ENCODE measurements at places on chromosomes 1 and 21. TPM values are rescaled to one million over a fixed set of nuclear protein-coding genes. Genes with fewer than 3 reads are reported as not detected.

- no peak for DNase-seq
These were observed 63.5 kb downstream of the MAP3K7CL start for GRCh38 chr21:29193901-29194300.

DNA sequence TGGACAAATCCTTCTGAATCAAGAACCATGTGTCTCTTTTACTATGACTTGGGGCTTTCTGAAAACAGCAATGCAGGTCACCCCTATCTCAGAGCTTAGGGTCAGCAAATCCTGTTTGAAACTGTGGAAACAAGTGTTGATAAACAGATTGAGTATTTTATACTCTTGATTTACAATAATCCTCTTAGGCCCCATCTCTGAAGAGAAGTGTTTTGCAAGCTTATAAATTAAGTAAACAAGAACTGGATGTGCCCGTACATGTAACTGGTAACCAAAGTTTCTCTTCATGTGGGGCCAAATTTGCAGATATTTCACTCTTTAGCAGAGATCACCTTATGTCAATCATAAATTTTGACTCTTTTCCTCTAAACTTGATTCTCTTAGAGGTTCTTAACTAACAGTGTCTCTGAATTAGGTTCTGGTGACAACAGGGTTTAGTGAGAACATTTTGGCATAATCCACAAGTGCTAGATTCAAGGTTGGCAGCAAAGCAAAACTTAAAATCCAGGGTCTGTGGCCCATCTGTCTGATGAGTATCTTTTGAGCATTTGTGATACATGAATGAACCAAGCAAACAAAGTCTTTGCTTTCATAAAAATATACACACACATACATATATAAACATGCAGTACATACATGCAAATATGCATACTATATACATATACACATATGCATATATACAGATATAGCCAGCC lies 183.0 kb upstream of the HOOK1 start:
- no peak for DNase-seq

- DNase-seq, result no peak
These were observed 355.5 kb downstream of the LRRIQ3 start for GRCh38 chr1:73842436-73842835.

DNA sequence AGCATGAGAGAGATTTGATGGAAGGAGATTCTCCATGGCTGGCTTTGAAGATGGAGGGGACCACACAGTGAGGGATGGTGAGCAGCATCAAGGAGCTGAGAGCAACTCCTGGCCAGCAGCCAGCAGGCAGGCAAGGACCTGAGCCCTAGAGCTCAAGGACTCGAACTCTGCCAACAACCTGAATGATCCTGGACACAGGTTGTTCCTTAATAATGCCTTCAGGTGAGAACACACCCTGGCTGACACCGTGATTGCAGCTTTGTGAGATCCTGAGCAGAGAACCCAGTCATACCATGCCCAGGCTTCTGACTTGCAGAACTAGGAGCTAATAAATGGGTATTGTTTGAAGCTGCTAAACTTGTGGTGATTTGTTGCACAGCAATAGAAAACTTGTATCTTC lies 183.1 kb downstream of the LMX1A start:
- DNase-seq, result no peak

RBM11 gene
- total RNA-seq, result 0.65 TPM

RAB7B gene
- total RNA-seq, result 4.4 TPM
